ENCODE measurements at places on chromosomes 3 and 15.

DNA sequence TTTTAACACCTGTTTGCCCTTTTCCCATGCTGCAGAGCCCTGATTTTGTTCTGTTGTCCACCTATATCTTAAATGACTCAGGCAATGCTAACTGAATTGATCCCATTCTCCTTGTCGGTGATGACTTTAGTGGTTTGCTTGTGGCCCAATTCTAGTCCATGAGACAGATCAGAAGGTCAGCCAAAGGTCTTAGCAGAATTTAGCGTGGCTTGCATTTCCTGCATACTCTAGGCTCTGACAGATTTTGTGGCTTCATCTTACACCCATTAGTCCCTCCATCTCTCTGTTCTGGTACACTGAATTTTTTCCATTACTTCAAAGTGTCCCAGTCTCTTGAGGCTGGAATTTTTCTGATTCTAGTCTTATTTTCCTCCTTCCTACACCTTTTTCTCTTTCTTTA is 161.9 kb downstream of the STAC start:
- DNase-seq, result no peak

- no peak for DNase-seq
Observed at GRCh38 chr15:80876348-80876674, 97.1 kb downstream of the CEMIP start.

DNA sequence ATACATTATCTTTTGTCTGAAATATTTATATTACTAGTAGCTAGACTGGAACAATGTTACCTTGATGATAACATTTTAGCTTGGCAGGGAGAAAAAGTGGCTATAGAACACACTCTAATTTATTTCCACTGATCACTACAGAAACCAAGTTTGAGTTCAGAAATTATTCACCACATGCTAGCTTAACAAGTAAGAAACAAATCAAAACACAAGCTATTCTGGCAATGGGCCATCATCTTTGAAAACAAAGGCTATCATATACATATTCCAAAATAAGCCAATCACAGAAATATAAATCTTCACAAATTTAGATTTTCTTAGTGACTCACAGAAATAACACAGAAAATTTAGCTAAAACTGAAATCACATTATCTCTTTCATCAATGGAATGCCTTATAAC is 17.1 kb downstream of the AQR start:
- no peak for DNase-seq

DNA sequence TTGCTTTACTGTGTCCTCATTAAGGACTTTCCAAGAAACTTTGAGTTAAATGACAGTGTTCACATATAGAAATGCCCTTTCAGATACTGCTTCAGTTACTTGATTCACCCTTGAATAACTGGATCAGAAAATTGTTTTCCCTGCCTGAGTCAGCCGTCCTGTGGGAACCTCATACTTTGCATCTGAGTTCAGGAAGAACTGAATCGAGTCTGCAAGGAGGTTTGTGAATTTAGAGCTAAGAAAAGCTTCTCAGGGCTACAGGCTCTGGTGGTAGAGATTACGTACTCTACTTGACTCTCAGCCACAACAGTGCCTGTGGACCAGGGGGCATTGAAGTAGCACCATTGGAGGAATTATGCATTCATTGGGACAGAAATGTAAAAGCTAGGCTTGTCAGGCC is 252.4 kb upstream of the C2CD4B start:
- no peak for DNase-seq

DNA sequence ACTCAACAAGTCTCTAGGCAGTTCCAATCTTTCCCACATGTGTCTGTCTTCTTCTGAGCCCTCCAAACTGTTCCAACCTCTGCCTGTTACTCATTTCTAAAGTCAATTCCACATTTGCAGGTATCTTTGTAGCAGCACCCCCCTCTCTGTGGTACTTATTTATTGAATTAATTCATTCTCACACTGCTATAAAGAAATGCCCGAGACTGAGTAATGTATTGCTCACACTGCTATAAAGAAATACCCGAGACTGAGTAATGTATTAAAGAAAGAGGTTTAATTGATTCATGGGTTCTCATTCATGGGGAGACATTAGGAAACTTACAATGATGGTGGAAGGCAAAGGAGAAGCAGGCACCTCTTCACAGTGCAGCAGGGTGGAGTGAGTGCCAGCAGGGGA is 1413.8 kb downstream of the SI start:
- DNase-seq, result no peak

All from right atrium auricular region (tissue), 2 donors.